DMS53 (cell line): ENCODE measurements at places on chromosomes 7 and 10.

- no peak for DNase-seq
These were observed 24.0 kb downstream of the WASL start for GRCh38 chr7:123724817-123725253.

DNA sequence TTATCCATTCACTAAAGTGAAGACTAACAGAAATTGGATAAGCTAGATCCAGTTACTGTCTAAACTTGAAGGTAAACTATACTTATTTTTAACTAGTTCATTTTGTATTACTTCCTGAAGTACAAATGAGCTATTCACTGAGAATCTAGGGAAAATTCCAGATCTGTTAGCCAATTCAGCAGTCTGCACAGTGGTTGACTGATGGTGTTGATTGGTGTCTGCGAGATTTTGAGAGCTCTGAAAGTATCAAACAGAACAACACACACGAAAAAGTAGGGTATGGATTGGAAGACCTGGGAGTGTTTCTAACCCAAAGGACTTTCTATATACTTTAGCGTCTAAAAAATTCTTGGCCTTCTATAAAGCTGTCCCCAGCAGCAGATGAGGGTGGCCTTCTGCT is 33.6 kb upstream of the AGR2 start:
- no peak for DNase-seq

- DNase-seq, result no peak
These were observed 628.6 kb downstream of the PHTF2 start for GRCh38 chr7:78427209-78427608.

- no peak for DNase-seq
These were observed 13.0 kb downstream of the SEMA3A start for GRCh38 chr7:84181628-84182027.

DNA sequence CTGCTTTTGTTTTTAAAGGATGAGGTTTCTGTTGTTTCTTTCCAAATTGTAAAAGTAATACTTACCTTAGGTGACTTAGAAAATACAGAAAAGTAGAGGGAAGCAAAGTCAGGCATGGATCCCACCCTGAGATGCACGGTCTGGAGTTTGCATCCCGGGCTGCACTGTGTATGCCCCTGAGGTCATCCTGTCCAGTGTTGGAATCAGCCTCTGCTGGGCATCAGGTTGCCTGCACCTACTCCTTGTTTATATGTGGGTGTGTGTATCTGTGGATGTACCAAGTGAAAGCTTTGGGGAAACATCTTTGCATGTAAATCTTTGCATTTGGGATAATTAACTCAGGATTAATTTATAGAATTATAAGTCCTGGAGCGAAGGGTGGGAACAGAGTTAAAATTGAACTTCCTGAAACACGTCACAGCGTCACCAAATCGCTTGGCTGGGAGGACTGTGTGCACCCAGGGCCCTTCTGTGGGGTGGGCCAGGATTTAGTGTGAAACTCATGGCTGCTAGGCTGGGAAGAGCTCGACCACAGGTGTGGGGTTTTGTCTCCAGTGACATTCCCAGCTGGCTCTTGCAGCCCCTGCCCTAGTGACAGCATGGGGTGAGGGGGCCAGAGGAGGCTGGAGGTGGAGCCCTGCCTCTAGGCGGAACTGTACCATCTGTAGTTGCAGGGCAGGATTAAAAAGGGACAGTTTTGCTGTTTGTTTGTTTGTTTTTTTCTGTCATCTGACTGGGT is 27.9 kb downstream of the GTF2IRD1 start:
- DNase-seq, result no peak
